Activated CD4-positive, alpha-beta T cell treated with anti-CD3 and anti-CD28 coated beads, Interleukin-10, Interleukin-2, amounts not matched to agents 100 ng/mL and 50 ng/mL, durations not matched to agents 16 hours and 8 hours (primary cell): ENCODE measurements at places on chromosomes 16 and 17.

GRCh38 chr17:63881935-63882601, at the start of gene GH2:
Gene GH2, minus strand, starts transcription at chr17:63881944. Its CDS starts 143 bp downstream, at chr17:63881801.
- peak; percentile 62 for DNase-seq

DNA sequence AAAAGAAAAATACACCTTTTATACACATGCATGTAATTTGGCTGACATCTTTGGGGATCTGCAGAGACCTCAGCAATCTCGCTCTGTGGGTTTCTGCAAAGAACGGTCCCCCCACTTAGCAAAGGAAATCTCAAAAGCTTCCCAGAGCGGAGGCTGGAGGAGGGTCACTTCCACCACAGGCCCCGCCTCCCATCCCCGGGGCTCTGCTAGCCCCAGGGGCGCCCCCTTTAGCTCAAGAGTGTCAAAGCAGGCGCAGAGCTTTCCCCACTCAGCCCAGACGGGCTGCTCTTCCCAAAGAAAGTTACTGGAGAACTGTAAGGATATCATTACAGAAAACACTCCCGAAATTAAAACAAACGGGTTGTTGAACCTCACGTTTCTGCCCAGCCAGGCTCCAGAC, 11.4 kb downstream of the SLC13A5 start:
- DNase-seq: peak; percentile 45

GRCh38 chr16:52634104-52634503, 87.2 kb upstream of the TOX3 start:
- DNase-seq: no peak

- DNase-seq: no peak
These were observed 43.8 kb downstream of the SOCS1 start for GRCh38 chr16:11211977-11212797.

DNA sequence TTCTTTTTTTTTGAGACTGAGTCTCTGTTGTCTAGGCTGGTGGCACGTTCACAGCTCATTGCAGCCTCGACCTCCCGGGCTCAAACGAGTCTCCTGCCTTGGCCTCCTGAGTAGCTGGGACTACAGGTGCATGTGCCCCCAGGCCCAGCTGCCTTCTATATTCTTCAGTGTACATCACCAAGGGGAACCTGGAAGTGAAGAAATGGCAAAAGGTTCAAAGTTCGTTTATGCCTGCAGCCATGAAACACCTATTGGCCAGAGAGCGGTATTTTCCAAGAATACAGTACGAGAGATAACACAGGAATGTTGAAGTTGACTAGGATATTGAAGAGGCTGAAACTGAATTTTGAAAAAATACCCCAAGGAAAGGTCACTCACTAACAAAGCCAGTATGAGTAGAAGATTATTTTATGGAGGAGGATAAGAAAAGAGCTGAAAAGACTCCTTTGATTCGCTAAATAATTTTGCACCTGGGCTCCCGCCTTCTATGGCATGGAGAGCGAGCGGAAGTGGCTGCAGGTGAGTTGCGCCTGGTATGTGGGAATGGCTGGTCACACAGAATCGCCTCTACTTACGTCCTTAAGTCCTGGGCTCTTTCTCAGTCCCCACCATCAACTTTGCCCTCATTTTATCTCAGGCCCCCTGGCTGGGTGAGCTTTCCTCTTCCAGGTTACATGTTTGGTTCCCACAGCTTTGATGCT, 9.8 kb downstream of the ST6GALNAC1 start:
- DNase-seq: no peak

DNA sequence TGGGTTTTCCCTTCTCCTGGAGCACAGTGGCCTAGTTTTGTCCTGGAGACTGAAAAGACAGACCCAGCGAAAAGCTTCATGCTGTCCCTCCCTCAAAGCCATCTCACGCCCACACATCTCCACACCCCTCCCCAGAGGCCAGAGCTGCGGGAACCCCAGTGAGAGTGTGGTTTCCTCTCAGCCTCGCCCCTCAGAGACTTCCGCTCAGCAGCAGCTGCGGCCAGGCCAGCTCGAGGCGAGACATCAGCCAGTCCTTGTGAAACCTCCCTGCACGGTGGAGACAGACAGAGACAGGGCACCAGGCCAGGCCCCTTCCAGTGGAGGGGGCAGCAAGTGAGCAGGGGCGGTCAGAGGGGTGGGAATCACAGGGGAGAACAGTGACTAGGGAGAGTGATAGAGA, 77.0 kb upstream of the TNRC6C start:
- DNase-seq: peak; percentile 91

DNA sequence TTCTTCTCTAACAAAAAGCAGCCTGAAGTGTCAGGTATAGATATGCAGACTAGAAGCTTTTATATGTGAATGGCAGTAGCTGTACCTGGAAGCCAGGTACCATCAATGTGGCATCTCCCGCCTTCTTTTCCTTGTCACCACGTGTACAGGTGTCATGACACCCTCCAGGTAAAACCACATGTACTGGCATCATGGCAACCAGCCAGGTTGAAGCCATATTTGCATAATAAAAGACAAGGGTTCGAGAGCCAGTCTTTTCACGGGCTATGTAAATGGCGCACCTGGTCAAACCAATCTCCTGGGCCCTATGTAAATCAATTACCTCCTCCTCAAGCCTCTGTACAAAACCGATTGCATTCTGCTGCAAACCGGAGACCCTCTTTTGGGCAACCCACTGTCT, 541.3 kb downstream of the CDH11 start:
- no peak for DNase-seq

GRCh38 chr16:85484347-85485300, 128.5 kb upstream of the GSE1 start:
- DNase-seq: no peak

- no peak for DNase-seq
These were observed 20.1 kb downstream of the HSD17B2 start for GRCh38 chr16:82055117-82055516.

GRCh38 chr16:12674071-12674470, 129.6 kb downstream of the CPPED1 start:
- no peak for DNase-seq

- no peak for DNase-seq
These were observed 11.1 kb downstream of the CANT1 start for GRCh38 chr17:78998311-78999055.

GRCh38 chr17:45908460-45908859, 14.1 kb downstream of the MAPT start:
- DNase-seq: no peak

DNA sequence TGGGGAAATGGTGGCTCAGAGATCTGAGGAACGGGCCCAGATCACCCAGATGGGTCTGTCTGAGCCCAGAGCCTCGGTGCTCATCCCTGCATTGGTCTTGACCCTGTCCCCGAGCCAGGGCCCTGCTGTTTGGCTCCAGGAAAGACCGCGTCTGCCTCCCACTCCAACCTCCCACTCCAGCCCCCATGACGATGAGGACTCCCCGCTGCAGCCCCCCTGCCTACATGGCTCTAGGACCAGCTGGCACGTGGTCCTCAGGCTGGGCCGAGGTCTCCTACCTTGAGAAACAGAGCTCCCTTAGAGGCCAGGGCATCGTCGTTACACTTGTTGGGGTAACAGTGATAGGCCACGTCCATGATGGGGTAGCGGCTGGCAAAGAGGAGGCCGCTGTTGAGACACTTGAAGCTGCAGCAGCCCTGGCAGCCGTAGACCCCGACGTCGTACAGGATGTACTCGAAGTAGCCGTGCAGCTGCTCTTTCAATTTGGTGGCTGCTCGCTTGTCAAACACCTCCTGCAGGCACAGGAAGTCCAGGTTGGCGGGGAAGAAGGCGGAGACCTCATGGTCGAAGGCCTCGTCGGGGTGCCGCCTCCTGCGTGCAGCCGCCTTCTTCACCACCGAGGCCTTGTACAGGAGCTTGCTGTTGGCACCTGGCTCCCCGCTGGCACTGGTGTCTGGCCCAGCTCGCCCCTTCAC, 59.9 kb downstream of the PRMT7 start:
- peak; percentile 36 for DNase-seq

DNA sequence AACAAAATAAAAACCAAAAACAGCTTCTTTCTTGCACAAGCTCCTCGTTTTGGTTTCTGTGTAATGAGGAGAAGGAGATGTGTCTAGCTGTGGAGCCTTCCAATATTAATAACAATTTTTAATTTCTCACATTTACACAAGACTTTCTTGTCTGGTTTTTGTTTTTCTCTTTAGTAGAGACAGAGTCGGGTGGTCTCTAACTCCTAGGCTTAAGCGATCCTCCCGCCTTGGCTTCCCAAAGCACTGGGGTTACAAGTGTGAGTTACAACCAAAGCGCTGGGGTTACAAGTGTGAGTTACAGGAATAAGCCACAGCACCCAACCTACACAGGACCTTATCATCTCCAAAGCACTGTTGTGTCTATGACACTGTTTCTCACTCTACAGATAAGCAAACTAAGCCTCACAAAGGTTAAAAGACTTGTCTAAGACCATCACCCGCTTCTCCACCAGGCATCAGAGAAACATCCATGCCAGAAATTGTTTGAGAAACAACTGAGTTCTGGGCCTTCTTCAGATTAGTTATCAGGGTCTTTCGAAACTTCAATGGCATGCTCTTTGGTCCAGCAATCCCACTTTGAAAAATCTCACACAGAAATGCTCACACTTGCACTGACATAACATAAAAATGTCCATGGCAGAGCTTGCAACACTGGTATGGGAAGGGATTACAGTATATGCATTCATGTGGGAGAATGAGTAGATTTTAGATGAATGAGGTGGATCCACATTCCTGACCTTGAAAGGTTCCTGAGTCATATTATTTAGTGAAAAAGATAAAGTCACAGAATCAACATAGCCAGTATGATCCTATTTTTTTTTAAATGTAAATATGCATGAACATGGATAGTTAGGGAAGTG, 3.9 kb downstream of the ABAT start:
- DNase-seq: no peak

DNA sequence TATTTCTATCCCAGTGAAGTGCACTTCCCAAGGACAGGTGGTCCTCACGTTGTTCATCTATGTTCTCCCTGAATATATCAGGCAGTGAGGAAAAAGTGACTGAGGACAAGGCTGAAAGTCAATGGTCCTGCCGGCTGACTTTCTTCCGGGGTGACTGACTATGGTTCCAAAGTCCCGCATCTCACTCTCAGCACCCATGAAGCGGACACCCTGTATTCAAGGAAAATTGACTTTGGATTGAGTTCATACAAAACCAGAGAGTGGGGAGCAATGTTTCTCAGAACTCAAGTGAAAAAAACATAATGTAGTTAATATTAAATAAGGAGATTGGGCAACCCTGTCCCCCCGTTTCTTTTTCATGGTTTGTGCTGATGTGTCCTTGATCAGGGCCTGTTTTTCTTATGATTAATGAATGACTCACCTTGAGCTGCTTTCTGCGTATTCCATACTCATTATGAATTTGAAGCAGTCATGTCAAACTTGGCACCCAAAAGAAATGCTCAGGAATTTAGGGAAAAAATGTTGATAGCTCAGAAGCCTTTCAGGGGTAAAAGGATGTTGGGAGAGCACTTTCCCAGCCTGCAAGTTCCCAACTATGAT, 184.0 kb downstream of the CYLD start:
- no peak for DNase-seq

DNA sequence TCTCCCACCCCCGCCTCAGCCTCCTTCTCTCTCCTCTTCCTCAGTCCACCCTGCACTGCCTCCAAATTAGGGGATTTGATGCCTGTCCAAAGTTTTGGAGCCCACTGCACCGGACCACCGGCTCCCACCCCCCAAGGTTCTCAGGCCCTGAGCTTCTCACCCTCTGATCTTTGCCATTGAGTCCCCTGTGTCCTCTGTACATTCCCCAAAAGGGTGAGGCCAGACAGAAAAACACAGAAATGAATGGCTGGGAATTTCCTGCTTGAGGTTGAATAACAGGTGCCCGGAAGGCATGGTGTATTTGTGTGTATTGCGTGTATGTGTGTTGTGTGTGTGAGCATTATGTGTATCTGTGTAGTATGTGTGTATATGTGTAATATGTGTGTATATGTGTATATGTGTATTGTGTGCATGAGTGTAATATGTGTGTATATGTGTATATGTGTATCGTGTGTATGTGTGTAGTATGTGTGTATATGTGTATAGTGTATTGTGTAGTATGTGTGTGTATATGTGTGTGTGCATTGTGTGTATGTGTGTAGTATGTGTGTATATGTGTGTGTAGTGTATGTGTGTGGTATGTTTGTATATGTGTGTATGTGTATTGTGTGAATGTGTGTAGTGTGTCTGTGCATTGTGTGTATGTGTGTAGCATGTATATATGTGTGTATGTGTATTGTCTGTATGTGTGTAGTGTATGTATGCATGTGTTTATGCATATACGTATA, 16.0 kb upstream of the CCL17 start:
- no peak for DNase-seq

DNA sequence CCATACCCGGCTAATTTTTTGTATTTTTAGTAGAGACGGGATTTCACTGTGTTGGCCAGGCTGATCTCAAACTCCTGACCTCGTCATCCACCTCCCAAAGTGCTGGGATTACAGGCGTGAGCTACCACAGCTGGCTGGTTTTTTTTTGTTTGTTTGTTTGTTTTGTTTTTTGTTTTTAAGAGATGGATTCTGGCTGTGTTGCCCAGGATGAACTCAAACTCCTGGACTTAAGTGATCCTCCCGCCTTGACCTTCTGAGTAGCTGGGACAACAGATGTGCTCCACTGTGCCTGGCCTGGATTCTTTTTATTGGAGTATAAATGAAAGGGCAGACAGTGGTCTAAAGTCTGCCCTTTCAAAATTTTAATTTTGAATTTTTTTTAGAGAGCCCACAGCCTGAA, 44.7 kb downstream of the FOXK2 start:
- DNase-seq: no peak

GRCh38 chr16:4214215-4214621, 27.7 kb downstream of the SRL start:
- DNase-seq: no peak

DNA sequence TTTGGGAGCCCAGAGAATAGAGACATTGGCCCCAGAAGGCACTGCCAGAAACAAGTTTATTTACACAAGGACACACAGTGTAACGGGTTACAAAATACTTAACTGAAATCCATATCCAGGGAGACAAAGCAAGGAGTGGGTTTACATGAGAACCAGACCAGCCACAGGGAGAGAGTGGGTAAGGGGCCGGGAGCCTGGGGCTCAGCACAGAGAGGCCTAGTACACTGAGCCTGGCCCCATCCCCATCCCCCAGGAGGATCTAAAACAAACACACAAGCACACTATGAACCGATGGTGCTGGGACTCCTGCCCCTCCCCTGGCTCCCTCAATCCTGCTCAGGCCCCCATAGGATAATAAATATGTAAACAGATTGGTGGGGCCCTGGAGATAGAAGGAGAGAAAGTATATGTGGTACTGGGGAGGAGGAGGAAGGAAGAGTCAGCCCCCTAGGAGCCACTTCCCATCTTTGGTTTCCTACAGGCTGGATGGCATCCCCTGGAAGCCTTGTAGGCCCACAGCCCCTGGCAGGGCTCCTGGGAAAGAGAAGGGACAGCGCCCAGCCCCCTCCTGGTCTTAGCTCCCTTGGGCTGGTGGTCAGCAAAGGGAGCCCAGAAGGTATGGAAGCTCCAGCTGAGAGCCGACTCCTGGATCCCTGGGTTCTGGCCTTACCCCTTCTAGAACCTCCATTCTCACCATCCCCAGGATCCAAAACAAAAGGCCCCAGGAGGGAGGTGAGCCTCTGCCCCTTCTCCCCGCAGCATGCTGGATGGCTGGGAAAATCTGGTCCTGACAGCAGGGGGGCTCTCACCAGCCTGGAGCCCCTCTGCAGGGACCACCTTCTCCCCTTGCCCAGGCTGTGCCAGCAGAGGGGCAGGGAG, 6.4 kb downstream of the G6PC3 start:
- DNase-seq: no peak

GRCh38 chr17:64120159-64120810, 9.7 kb downstream of the ERN1 start:
- peak; percentile 61 for DNase-seq
